Stimulated activated CD8-positive, alpha-beta memory T cell treated with anti-CD3 and anti-CD28 coated beads, Interleukin-4, amount 100 ng/mL, for 1 hour (primary cell): ENCODE measurements at places on chromosomes 7 and 10.

DNA sequence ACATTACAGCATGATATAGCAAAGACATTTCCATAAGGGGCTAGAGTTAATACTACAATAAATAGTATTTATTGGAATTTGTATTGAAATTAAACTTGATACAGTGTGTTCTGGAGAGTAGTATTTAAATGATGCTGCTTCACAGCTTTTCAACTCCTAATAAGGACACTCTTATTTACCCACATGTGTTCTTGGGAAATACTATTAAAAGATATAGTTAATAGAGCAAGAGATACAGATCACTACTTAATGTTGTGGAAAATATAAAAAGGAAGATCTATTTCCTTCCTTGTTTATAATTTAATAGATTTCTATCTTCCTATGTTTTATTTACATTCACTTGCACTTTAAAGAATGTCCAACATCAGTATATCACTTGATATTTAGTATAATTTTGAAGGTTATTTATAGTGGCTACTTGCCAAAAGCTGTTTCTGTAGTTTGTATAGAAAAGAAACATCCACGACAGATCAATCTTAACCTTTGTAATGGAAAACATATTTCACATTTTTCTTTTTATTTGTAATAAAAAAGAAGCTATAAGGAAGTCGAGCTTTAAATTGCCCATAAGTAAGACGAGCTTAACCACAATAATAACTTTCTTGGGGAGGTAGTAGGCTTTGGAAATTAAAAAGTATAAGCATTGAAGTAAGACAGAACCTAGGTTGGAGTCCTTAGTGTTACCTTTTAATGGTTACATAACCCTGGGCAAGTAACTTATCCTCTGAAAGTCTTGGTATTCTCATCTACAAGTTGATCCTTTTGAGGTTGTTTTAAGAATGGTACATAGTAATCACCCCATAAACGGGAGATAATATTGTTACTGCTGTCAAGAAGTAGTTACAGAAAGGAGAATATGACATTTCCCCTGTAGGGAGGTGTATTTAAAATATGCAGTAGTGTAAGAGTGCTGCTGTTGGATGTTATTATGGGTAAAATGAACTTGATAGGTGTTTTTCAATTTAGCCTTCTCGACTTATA, 32.8 kb downstream of the CPED1 start:
- DNase-seq, result no peak

DNA sequence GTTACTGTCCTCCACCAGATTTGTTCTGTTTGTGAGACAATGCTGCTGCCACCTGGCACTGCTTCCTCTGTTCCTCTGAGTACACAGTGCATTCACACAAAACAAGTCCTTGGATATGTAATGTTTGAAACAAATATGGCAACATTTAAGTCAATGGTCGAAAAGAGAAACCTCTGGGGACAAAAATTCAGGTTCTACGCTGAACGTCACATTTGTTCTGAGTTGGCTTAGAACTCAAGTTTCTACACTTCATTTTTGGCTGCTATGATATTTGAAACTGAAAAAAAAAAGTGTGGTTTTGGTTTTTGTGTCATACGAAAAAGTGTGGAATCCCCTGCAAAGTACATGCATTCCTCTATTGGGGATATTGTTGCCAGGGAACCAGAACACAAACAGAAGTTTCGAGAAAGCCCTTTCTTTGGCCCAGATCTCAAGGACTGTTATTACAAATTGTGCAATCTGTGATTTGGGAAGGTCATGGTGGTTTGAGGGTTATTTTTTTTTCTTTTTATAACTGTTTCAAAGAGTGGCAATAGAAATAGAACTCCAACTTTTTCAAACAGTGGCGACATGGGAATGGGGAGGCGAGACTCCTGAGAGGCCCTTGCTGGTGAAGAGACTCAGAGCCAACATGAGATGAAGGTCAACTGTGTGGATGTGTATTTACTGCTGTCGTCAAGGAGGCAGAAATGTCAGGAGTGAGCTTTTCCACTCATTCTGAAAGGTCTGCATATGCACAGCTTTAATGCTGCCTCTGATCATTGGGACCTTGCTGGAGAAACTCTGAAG, 127.5 kb downstream of the CUBN start:
- DNase-seq, result no peak

DNA sequence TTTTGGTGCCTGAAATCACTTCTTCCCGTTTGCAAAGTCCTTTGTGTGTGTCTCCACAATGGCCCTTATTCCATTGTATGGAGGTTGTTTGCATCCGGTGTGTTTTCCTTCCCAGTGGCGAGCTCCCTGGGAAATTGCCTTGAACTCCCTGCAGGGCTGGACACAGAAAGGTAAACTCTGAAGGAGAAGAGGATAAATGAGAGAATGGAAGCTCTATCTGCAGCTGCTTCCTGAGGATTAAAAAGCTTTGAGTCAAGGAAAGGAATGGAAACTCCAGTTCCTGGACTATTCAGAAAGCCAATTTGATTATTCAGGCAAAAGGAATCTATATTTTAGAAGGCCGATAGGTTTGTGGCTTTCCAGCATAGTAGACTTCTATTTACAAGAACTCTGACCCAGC, 4.4 kb upstream of the GRK5 start:
- DNase-seq, result no peak

GRCh38 chr10:6351495-6351894, 148.8 kb downstream of the PFKFB3 start:
- no peak for DNase-seq

- DNase-seq, result no peak
Observed at GRCh38 chr10:43524434-43525247, 49.8 kb downstream of the ZNF239 start.

DNA sequence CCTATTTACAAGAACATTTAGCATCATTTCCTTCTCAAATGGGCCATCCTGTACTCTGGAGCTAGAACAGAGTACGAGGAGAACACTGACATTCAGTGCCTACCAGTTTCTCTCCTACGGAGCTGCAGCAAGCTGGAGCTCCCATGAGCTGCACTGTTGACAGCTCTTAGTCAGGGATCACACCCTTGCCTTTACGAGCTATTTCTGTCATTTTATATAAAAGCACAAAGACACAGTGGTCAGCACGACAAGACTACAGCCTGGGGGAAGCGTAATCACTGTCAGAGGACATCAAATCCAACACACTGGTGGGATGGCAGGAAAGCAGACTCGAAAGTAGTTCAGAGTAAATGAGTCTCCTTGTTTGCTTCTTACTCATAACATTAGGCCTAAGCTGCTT, 2.7 kb downstream of the CDCA7L start:
- DNase-seq, result no peak

GRCh38 chr7:84237533-84238173, 43.1 kb upstream of the SEMA3A start:
- DNase-seq, result no peak

DNA sequence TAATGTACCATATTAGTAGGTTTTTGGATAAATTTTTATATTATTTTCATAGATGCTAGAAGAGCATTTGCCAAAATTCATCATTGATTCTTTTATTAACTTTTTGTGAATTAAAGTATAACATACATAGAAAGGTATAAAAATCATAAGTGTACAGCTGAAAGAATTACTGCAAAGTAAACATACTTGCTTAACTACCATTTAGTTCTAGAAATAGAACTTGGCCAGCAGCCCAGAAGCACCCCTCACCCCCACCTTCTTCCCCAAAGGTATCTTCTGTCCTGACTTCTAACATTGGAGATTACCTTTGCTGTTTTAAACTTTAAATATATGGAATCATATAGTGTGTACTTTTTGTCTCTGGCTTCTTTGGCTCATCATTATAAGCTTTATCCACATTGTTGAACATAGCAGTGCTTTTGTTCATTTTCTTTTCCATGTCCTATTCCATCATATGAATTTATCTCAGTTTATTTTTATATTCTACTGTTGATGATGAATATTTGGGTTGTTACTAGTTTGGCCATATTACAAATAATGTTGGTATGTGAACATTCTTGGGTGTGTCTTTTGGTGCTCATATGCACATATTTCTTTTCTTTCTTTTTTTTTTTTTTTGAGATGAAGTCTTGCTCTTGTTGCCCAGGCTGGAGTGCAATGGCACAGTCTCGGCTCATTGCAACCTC, 142.8 kb downstream of the ADK start:
- DNase-seq, result no peak

DNA sequence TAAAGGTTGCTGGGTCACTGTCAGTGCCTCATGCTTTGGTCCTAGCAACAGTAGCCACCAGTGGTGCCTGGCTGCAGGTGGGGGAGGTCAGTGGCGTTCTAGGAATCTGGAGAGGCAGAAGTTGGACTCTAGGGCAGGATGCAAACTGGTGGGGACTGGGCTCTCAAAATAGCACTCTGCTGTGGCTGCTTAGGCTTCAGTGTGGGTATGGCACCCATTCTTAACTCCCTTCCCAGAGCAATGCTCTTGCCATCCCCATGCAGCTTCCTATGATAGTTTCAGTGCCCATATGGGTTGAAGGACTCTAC, 330.8 kb downstream of the PCDH15 start:
- no peak for DNase-seq

GRCh38 chr10:28997734-28998133, 291.1 kb upstream of the LYZL1 start:
- no peak for DNase-seq

DNA sequence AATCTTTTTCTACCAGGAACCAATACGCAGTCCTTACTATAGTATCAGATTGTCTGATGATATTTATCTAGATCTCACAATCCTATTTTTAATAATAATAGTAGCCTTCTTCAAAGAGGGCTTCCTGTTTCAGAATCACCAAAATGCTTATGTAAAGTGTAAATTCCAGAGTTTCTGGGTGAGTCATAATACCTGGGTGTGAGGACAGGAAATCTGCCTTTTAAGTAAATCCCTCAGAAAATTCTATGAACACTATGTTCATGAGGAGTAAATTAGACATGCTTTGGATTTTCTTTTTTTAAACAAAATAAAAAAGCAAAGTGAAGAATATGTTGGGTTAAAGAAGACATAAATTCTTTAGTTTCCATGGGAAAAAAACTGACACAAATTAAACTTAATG, 20.5 kb downstream of the DKK1 start:
- DNase-seq, result no peak

GRCh38 chr10:34995925-34996324, 94.2 kb downstream of the CUL2 start:
- DNase-seq, result no peak

DNA sequence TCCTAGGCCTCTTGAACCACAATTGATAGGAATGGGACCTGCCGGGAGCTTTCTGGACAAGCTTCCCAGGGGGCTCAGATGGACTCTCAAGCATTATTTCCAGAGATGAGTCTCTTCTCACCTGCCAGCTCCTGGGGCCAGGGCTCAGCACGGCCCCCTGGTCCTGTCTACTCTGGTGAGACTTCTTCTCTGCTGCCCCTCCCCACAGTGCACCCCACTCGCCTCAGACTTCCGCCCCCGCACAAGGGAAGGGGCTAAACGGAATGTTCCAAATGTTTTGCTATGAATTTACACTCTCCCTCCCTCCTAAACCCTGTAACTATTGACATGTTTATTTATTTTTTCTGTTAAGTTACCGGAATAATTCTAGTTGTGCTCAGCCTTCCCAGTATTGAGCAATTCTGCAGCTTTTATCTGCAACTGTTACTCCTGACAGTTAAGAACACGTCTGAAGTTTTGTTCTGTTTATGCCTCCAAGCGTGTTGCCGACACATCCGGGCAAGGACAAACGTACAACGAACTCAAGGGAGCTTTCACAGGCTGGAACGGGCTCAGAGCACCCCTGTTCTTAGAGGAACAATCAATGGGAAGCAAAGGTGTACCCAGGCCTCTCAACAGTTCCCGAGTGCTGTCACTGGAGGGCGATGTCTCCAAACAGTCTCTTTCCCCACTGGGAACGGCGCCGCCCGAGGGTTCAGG, 55.2 kb downstream of the FHIP2A start:
- no peak for DNase-seq

DNA sequence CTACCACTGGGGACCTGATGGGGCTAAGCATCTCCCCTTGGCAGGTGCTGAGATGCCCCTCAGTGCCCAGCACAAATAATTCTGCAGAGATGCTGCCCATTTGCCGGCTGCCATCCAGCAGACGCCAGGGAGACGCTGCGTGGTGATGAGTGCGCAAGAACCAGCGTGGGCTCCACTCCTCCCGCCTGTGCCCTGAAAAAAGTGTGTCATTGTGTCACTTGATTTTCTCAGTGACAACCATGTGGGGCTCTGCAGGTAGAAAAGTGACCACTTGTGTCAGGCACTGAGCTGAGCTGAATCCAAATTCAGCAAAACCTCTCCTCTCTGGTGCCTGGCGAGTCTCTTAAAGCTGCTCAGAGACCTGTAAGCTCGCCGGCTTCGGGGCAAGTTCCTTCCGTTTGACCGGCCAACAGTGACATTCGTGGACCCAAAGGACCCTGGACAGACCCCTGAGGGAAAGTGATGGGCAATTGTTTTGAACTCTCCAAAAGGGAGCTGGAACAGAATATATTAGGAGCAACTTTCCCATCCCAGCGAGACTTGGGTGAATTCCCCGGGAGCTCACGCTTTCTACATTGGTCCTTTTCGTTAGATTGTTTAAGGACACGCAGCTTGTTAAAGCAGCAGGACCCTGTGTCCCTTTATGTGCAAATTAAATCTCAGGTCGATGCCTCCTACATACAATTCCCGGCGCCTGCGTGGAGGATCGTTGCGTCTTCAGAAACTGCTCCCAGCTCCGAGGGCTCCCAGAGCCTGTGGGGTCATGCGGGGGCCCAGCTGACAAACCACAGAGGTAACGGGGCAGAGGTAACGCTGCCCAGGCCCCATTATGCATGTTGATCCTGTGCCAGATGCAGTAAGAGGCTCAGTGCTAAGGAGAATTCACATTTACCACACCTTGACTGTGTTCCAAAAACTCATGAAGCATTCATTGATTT, 332.7 kb downstream of the ADARB2 start:
- DNase-seq, result no peak

GRCh38 chr10:88086187-88086960, 222.9 kb downstream of the PTEN start:
- DNase-seq, result no peak

GRCh38 chr7:114364151-114364550, 50.5 kb upstream of the FOXP2 start:
- DNase-seq, result no peak

- DNase-seq, result no peak
Observed at GRCh38 chr10:100769481-100769880, 24.1 kb downstream of the PAX2 start.

DNA sequence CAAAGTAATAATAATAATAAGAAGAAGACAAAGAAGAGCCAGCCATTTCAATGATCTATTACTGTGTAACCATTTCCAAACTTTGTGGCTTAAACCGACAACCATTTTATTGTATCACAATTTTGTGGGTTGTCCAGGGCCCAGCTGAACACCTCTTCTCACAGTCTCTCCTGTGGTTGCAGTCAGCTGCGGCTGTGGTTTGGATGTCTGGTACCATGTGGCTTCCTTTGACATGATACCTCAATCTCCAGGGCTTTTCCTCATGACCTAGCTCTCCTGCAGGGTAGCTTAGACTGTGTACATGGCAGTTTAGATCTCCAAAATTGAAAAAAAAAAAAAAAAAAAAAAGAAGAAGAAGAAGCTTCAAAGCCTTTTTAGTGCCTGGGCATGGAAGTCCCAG, 72.6 kb upstream of the NFKB2 start:
- peak; percentile 17 for DNase-seq

- DNase-seq, result no peak
Observed at GRCh38 chr10:46104071-46104585, 58.1 kb upstream of the MSMB start.

- no peak for DNase-seq
Observed at GRCh38 chr10:29479981-29480954, 154.5 kb downstream of the SVIL start.
